ENCODE measurements at places on chromosomes 12 and 14.

DNA sequence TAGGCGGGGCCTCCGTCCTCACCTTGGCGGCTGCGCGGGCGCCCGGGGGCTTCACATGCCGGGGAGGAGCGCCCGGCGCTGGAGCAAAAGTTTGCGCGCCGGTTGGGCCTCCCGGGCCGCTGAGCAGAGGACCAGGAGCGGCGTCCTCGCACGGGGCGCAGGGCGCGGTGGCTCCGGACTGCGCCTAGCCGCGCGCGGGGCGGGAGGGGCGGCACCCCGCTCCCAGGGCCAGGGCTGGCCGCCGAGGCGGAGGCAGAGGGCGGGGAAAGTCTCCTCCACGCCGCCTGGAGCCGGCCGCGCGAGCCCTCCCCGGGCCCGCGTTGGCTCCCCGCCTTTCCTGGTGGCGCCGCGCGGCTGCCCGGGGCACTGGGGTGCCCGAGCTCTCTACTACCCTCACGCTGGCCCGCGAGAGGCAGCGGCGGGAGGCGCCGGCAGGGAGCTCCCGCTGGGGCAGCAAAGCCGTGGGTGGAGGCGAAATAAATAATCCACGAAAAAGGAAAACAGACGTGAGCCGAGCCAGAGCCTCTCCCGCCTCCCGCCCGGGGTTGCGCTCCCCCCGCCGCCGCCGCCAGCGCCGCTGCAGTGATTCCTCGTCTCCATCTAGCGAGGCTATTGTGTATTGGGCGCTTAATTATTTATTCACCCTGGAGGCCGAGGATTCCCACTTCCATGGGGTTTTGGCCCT, 400 bp upstream of the PRIMA1 start:
- DNase-seq, result peak; percentile 40

- no peak for DNase-seq
Measured at GRCh38 chr14:43116341-43116740, 1390.7 kb downstream of the FSCB start.

DNA sequence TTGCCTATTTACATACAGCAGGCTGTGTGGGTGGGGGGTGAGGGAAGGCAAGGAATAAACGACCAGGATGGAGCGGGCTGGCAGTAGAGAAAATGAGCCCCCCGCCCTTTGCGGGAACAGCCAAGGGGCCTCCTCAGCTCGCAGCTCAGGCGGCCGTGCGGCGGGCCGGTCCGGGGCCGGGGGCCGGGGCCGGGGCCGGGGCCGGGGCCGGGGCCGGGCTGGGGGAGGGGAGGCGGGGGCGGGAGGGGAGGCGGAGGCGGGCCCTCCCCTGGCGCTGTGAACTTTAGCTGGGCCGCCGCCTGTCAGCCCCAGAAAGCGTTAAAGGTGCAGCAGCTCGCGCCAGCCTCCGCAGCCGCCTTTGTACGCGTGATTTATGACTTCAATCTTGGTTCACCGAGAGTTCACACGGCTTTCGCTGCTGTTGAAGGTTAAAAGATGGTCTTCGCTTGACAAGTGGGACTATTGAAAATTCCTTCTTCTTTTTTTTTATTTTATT, 28.8 kb downstream of the HOXC4 start:
- no peak for DNase-seq

GRCh38 chr12:81757731-81758365, 1.3 kb downstream of the PPFIA2 start:
- DNase-seq, result no peak

DNA sequence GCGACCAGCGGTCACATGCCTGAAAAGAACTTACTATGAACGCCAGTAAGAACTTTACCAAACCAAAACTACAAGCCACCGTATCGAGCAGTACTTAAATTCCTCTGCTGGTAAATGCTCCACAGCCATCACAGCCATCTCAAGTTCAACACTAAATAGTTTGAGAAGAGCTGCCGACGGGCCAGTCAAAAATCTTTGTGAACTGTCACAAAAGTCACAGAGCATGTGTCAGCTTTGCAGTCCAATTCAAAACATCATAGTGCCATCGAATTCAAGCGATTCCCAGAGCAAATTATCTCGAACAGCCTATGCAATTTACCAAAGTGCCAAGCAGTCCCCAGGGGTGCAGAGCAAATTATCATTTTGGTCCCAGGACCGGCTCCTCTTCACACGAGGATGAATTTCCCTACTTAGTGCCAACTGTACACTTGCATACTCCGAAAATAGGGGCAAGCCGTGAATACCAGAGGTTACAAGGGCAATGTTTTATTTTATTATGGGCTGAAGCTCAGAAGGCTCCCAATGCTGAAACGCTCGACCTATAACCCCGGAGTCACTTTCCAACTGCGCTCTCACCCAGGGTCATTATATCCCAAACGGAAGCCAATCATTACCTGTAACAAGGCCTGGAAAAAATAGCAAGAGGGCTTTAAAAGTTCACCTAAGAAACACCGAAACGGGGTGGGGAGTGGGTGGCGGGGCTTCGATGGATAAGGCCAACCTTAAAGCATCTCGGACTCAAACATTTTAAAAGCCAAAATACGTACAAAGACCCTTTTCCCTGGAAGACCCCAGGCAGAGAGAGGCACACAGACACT, 1.1 kb downstream of the LRP6 start:
- peak; percentile 34 for DNase-seq

DNA sequence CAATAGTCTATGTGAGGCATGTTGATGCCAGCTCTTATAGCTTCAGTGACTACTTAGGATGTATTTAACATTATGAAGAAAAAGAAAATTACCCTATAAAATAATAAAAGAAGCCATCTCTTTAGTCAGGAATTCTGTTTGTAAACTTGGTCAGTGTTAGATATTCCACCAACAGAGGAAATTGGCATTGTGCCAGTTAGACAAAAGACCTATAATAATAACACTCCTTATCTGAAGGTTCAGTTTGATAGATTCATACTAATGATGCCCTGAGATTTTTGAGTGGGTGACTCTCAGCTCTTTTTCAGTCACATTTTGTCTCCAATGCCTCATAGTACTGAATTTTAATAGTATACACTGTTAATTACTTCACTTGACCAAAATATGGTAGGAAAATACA, 6.6 kb downstream of the SYT10 start:
- no peak for DNase-seq

Data from GM13977 (cell line).